Activated CD4-positive, CD25-positive, alpha-beta regulatory T cell (primary cell): ENCODE measurements at places on chromosomes 3 and 15.

GRCh38 chr3:133835961-133836360 is 30.3 kb downstream of the SRPRB start:
- no peak for DNase-seq

DNA sequence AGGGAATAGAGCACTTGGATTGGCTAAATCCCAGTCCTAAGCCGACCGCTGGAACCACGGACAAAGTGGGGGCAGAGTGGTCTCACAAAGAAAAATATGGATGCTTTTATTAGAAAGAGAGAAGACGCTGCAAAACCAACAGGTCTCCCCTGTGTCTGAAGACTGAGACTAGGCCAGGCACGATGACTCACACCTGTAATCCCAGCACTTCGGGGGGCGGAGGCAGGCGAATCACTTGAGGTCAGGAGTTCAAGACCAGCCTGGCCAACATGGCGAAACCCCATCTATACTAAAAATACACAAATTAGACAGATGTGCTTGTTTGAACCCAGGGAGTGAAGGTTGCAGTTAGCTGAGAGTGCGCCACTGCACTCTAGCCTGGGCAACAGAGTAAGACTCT is 61.8 kb downstream of the ZDHHC19 start:
- DNase-seq: no peak

GRCh38 chr3:72187131-72187530 is 402.2 kb upstream of the PROK2 start:
- no peak for DNase-seq

DNA sequence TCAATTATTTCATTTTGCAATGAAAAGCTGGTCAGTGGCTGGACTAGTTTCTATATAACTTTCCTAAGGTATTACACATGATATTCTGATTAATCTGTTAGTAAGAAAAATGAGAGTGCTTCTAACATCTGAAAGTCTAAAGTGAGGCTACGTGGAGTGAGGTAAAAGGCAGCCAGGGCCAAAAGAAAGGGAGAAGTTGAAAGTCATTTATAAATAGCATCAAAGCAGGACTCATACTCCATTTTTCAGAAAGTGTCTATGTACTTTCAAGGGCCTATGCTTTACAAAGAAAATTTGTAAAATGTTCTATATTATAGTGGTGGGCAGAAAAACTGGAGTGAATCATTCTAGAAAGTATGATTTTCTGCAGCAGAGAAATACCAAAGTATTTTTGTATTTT is 80.0 kb downstream of the CSNK1G1 start:
- DNase-seq: no peak

DNA sequence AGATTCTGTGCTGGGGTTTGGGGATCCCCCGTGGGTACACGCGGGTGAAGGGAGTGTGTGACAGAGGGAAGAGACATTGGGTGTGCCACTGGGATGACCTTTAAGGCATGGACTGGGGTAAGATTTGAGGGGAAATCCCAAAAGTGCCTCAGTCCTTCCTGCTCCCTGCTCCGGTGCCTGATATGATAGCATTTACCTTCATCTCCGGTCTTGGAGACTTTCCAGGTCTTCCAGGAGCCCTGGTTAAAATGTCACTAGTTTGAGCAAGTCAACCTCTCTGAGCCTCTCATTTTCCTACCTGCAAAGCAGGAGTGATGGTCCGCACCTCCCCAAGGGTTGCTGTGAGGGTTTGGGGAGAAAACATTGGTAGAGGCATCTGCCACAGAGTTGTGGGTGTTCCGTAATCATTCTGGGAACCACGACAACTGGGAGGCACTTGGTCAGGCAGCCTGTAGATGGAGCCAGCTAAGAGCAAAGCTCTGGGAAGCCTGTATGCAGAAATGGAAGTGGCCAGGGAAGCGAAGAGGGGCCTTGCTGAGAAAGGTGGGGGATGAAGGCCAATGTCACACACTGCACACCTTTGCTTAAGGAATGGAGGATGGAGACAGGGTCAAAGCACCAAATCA is 33.9 kb upstream of the KIF23 start:
- no peak for DNase-seq
